Cortex of kidney (tissue), 1 donor: ENCODE measurements at places on chromosomes 6 and 20.

DNA sequence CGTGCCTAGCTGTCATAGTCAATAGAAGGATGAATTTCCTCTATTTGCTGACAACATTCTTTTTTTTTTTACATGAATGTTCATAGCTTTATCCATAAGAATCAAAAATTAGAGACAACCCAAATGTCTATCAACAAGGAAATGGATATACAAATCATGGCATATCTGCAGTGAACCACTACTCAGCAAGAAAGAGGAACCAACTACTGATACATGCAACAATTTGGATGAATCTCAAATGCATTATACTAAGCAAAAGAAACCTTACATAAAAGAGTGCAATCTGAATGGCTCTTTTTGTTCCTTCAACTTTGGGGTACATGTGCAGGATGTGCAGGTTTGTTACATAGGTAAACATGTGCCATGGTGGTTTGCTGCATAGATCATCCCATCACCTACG, 17.7 kb upstream of the MCM9 start:
- DNase-seq: no peak

DNA sequence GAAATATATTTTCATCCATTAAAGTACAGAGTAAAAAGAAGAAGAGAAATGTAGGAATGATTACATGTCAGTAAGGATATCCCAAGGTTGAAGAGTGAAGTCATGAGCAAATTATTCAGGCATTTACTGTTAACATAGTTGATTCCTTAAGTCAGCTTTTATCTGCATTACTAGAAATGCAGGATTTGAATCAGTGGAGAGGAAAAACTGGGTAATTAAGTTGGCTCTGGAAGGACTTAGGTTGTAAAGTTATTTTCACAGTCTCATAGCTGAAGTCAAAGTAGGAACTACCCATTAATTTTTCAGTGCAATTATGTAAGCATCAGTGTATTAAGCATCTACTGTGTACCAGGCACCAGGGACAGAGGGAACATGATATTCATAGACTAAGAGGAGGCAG, 7.8 kb downstream of the NAA20 start:
- DNase-seq: no peak

- DNase-seq: no peak
Measured at GRCh38 chr20:62898093-62898964, 28.0 kb downstream of the DIDO1 start.

DNA sequence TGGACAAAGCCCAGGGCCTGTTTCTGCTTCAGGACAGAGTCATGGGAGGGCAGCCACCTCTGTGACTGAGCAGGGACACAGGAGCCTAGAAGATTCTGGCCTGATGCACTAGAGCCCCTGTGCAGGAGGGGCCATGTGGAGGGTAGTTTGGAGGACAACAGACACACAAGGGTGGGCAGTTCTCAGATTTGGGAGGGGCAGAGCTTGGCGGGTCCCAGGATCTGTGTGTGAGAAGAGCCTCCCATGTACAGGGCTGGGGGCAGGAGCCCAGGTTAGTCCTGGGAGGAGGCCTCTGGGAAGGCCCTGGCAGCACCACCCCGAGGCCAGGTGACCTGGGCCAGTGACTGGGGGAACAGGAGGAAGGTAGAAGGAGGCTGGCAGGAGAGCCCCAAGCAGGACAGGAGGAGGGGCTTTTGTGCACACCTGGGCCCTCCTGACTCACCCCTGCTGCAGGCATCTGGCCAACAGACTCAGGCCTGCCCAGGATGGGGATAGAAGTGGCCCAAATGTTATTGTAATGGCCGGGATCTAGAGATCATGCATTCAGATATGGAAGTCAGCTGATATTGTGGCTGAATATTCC, 1.4 kb upstream of the ULBP3 start:
- no peak for DNase-seq

- DNase-seq: no peak
Measured at GRCh38 chr6:98797217-98797994, 37.0 kb upstream of the POU3F2 start.

DNA sequence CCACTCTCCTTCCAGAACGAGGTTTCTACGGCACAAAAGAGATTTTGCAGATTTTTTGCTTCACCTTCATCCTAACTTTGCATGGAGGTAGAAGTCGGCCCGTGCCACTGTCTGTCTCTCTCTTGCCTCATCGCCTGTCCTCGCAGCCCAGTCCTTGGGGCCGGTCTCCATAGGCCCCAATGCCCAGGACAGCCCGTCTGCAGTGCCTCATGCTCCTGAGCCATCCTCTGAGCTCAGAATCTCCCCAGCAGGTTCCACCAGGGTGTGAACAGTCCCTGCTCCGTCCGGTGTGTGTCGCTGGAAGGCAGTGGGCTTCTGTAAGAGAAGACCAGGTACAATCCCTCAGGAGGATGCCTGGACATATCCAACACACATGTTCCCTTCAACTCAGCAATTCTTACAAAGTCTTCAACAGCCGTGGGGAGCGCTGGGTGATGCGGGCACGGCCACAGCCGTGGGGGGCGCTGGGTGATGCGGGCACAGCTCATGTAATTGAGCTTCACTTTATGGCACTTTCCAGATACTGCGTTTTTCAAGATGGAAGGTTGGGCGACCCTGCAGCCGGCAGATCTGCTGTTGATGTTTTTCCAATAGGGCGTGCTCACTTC, 231.9 kb downstream of the DLL1 start:
- DNase-seq: no peak

DNA sequence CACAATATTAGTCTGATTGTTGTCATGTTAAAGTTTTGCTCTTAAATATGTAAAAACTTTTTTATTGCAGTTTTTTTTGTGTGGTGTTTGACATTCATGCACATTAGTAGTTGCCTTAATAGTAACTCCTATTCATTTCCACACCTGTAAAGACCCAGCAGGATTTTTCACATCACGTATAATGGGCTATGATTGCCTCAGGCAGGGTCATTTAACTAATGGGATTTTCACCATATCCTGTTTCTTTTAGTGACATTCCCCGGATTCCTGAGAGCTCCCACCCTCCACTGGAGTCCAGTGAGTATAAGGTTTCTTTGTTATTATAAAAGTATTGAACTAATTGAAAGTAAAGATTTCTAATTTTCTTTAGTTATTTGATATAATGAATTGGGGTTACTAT, 359.2 kb downstream of the RIMS1 start:
- DNase-seq: no peak

DNA sequence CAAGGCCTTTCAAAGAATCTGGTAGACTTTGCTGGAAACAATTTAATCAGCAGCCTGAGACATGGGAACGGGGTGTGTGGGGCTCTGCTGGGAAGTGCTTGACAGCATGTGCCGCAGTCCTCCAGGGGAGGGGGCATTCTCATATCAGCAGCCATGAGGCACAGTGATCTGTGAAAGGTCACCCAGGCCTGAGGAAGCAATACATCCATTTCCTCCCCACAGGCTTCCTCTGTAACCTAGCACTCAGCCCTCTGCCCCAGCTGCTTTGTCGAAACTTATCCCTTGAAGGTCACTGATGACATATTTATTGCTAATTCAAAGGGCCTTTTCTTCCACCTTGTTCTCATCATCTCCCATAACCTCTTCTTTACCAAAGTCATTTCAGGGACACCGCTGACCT, 103.3 kb downstream of the TNFAIP3 start:
- DNase-seq: no peak

DNA sequence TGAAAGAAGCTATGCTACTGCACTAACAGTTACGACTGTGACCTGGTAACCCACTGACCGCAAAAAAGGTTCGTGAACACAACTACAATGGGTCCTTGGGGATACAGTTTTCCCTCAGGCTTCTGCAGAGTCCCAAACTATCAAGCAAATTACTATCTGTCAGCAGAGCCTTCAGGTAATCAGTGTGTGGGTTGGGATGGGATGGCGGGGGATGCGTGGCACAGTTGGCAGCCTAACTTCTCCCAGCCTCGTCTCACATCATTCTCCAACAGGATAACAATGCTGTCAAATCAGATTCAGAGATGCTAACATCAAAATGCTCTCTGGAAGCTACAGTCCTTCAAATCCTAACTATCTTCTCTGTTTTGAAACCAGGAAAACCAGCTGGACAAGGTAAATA, 102.3 kb downstream of the EPM2A start:
- DNase-seq: no peak

DNA sequence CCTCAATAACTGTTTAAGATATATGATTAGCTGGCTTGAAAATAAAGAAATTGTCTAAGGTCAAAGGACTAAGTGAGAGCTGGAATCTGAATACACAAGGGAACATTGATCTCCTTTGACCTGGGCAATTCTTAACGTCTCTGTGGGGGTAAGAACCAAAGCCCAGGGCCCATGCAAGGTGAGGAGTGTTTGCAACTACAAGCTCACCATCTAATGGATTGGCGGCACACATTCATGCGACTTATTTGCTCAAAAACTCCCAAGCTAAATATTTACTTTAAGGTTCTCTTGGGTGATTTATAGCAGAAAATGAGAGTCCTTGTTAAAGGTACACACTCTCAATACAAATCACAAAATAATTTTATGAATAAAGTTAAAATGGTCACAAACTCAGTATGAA, 392.0 kb upstream of the FLRT3 start:
- DNase-seq: no peak

GRCh38 chr20:57697543-57697942, 12.3 kb downstream of the PMEPA1 start:
- DNase-seq: no peak

DNA sequence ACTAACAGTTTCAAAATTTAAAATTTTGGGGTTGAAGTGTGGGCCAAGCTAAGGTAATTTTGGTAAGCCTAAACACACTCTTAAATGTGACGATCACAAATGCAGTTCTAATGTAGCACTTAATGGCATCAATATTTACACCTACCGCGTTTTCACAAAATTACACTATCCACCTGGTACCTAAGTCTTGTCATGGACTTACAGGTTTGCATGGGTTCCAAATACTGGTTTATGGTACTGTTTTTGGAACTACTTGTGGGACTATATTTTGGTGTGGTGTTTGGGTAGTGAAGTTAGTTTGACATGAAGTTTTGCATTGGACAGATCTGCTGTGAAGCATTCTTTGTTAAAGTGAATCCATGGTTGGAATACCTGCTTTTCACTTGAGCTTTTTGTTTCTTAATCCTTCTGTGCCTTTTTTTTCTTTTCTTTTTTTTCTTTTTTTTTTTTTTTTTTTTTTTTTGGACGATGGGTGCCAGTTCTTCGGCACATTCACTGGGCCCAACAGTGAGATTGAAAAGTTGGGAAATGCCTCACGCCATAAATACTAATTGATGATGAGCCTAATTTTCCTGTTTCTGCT, 6.5 kb downstream of the SRSF3 start:
- no peak for DNase-seq

- no peak for DNase-seq
Measured at GRCh38 chr20:49397525-49397924, 84.9 kb downstream of the KCNB1 start.

DNA sequence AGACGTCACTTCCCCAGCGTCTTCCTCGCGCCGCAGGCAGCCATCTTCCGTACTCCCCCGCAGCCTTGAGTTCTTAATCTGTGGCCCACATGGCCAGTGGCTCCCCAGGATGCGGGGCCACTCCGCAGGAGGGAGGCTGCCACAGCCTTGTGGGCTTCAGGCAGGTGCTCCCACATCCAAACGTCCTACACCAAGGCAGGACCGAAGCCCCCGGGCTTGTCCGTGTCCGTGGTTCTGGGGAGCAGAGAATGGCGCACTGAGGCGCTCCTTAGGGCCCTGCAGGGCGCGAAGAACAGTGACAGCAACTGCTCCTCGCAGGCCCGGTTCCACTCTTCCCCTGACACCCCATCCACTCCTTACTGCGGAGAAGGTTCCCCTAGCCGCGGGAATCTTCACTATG, 755.8 kb downstream of the PRIM2 start:
- no peak for DNase-seq

- DNase-seq: no peak
Measured at GRCh38 chr6:157054531-157054979, 268.8 kb downstream of the TMEM242 start.

DNA sequence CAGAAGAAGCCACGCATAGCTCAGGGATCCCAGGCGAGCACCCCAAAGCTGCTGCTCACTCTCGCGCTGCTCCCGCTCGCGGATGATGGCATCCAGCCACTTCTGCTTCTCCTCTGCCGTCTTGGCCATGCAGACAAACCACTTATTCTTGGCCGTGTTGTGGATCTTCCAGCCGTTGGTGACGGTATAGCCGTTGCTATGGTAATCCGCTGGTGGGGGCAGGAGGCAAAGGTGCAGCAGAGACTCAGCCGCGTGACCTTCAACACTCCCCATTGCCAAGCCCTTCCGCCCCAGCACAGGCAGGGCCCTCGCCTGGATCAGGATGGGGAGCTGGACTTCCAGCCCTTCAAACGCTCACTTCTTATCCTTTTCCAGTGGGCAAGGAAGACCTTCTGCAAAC, 136.9 kb downstream of the PREX1 start:
- no peak for DNase-seq

GRCh38 chr6:27066381-27066780, 181.1 kb upstream of the PRSS16 start:
- no peak for DNase-seq

DNA sequence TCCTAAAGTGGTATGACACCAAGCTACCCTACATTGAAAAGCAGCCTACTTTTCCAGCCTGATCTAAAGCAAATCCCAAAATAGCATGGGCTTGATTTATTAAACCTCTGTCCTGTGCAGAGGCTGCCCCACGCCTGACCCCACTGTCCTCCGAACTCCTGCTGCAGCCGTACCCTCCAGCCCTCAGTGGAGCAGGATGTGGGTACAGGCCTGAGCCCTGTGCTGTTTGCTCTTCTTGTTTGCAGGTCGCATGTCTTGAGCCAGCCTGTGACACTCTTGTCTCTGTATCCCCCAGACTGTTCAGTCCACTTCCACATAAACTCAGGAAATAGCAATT, 61.2 kb downstream of the RPP40 start:
- no peak for DNase-seq

DNA sequence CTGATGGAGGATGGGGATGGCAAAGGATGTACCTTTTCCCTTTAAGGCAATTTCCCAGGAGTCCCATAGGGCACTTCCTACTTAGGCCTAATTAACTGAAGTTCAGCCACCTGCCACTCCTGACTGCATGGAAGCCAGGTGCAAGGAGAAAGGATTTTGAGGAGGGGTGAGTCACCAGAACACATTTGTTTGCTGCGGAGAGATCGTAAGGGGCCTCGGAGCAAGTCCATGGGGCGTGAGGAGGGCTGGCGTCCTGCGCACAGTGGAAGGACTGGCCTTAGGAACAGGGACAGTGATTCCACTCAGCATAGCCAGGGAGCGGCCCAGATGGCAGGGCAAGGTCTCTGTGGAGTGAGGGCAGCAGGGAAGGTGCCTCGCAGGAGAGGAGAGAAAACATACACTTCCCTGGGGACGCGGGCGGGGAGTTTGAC, 11.8 kb upstream of the MAP1LC3A start:
- DNase-seq: no peak

DNA sequence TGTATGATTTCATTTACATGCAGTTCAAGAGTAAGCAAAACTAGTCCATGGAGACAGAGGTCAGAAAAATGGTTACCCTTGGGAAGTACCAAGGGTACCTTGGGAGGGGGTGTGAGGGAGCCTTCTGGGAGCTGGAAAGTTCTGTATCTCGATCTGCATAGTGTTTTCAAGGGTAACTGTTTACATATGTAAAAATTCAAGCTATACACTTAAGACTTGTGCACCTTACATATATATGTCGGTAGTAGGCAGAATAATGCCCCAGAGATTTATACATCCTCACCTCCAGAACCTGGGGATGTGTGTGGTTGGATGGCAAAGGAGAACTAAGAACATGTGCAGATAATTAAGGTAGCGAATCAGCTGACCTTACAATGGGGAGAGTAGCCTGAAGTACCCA, 31.0 kb downstream of the GABRR2 start:
- no peak for DNase-seq
